ENCODE measurements at places on chromosomes 2 and 18. TPM values are rescaled to one million over a fixed set of nuclear protein-coding genes. Genes with fewer than 3 reads are reported as not detected.

- no peak overlapping the region for H3K4me3 ChIP-seq
- no peak overlapping the region for H3K27ac ChIP-seq
- H3K4me1 ChIP-seq, result peaks cover 39% of the 10 kb centered on the region
- H3K27me3 ChIP-seq, result no peaks in the 10 kb centered on the region
- peaks cover 24% of the 10 kb centered on the region for H3K36me3 ChIP-seq
Observed at GRCh38 chr18:55464581-55464980, 123.4 kb downstream of the TCF4 start.

- H3K27me3 ChIP-seq, result no peaks in the 10 kb centered on the region
- H3K27ac ChIP-seq, result no peak overlapping the region
- H3K4me1 ChIP-seq, result no peaks in the 10 kb centered on the region
- no peaks in the 10 kb centered on the region for H3K36me3 ChIP-seq
Observed at GRCh38 chr2:105634198-105634597, 110.5 kb upstream of the NCK2 start.

GRCh38 chr2:56475191-56475590 is 291.4 kb downstream of the CCDC85A start:
- peak overlapping the region; percentile 28 for H3K27ac ChIP-seq
- H3K36me3 ChIP-seq, result no peaks in the 10 kb centered on the region
- DNase-seq, result no peak
- H3K4me1 ChIP-seq, result peaks cover 2% of the 10 kb centered on the region
- H3K27me3 ChIP-seq, result no peaks in the 10 kb centered on the region

DNA sequence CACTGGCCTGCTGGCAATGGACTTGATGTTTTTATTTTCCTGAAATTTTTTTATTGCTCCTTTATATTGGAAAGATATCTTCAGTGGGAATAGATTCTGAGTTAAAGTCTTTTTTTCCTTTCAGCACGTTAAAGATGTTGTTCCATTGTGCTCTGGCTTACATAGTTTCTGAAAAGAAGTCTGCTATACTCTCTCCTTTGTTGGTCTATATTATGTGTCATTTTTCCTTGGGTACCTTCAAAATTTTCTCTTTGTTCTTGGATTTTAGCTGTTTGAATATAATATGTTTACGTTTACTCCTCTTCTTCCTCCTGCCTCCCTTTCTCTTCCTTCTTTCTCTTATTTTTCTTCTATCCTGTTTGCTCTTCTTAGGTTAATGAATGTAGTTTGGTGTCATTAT is 105.5 kb downstream of the CAPN13 start:
- H3K27me3 ChIP-seq, result no peaks in the 10 kb centered on the region
- peaks cover 2% of the 10 kb centered on the region for H3K4me1 ChIP-seq
- DNase-seq, result no peak
- no peak overlapping the region for H3K4me3 ChIP-seq

- H3K27me3 ChIP-seq, result no peaks in the 10 kb centered on the region
- no peak for DNase-seq
- no peak overlapping the region for H3K4me3 ChIP-seq
Observed at GRCh38 chr2:24745825-24746224, 47.4 kb downstream of the PTRHD1 start.

DNA sequence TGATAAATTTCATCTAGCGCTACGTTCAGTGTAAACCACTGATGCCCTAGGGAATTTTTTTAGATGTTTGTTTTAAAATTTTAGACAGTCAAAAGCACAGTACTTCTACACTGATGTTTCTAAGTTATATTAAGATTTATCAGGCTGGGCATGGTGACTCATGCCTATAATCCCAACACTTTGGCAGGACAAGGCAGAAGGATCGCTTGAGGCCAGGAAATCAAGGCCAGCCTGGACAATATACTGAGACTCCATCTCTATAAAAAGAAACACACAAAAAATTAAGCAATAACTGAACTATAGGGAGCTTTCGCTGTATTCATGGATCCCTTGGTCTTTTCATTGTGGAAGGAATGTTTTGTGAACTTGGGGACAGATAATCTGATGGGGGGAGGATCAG is 50.6 kb upstream of the MAPRE2 start:
- no peaks in the 10 kb centered on the region for H3K4me1 ChIP-seq
- H3K36me3 ChIP-seq, result no peaks in the 10 kb centered on the region
- no peaks in the 10 kb centered on the region for H3K27me3 ChIP-seq
- DNase-seq, result no peak
- no peak overlapping the region for H3K27ac ChIP-seq

Gene IL1RL1
- polyA plus RNA-seq, result not detected

Gene TUBA4B
- polyA plus RNA-seq, result not detected

Gene REG1B
- not detected for polyA plus RNA-seq

Gene NAB1
- 9.7 TPM for polyA plus RNA-seq

All from SK-N-SH (cell line).